Sigmoid colon (tissue), 7 donors: ENCODE measurements at places on chromosomes 6 and 20. TPM values are rescaled to one million over a fixed set of nuclear protein-coding genes. Genes with fewer than 3 reads are reported as not detected.

ADTRP gene
- 0.36 TPM for total RNA-seq

LAMA5 gene
- total RNA-seq: 110 TPM

DNA sequence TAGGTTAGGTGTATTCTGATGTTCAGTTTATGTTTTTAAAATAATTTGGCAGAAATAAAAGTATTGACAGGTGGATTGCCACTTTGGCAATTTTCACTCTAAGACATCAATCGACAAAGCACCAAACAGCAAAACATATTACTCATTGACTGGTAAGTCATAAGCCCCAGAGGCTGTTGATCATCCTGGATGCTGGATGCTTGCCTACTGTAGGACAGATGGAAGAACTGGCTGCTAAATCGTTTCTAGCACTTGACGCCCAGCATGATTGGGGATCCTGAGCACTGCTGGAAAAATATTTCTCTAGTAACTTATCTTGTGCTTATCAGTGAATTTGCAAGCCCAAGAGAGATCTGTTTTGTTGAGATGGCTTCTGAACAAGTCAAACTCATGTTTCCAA is 1001.9 kb upstream of the FLRT3 start:
- H3K4me3 ChIP-seq: no peak overlapping the region
- H3K4me1 ChIP-seq: peaks cover 8% of the 10 kb centered on the region
- no peak for DNase-seq
- H3K27ac ChIP-seq: no peak overlapping the region
- H3K36me3 ChIP-seq: no peaks in the 10 kb centered on the region
- H3K27me3 ChIP-seq: no peaks in the 10 kb centered on the region

DNA sequence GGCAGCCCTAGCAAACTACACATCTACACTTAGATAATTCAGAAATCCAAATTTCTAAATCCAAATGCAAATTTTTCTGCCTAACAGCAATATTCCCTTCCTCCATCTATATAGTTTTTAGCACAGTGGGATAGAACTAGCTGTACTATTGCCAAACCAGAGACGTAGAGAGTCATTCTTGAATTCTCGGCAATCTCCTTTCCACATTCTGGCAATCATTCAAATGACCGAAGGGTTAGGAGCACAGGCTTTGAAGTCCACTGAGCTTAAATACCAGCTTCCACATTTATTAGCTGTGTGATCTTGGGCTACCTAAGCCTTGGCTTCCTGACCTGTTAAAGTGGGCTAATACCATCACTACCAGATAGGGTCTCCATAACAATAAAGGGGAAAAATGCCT is 3.1 kb upstream of the RPS12 start:
- H3K36me3 ChIP-seq: peaks cover 3% of the 10 kb centered on the region
- no peak overlapping the region for H3K27ac ChIP-seq
- H3K27me3 ChIP-seq: no peaks in the 10 kb centered on the region
- peaks cover 15% of the 10 kb centered on the region for H3K4me1 ChIP-seq

DNA sequence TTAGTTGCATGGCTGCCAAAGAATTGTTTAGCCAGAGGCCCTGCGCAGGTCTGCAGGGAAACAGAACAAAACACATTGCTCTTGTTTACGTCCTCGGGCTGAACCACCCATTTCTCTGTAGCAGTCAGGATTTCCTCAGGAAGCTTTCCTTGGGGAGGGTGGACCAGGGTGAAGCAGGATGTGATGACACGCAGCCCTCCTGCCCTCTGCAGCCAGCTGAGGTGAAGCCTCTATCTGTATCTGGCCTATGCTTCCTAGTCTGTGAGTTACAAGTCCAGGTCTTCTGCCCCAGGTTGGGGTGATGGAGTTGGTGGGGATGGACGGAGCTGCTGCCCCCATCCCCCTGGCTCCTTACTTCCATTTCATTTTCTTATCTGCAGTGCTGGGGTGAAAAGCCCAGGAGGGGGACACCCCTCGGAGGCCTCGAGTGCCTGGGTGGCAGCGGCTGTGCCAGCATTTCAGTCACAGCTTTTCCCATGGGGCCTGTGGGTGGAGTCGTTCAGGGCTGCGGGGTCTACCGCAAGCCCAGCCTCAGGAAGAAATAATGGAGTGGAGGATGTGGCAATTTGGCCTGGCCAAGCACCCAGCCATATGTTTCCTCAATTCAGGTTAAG is 24.9 kb downstream of the SASH1 start:
- peak overlapping the region; percentile 36 for H3K27ac ChIP-seq
- DNase-seq: peak; percentile 76
- no peak overlapping the region for H3K4me3 ChIP-seq
- H3K36me3 ChIP-seq: no peaks in the 10 kb centered on the region
- H3K27me3 ChIP-seq: no peaks in the 10 kb centered on the region

DNA sequence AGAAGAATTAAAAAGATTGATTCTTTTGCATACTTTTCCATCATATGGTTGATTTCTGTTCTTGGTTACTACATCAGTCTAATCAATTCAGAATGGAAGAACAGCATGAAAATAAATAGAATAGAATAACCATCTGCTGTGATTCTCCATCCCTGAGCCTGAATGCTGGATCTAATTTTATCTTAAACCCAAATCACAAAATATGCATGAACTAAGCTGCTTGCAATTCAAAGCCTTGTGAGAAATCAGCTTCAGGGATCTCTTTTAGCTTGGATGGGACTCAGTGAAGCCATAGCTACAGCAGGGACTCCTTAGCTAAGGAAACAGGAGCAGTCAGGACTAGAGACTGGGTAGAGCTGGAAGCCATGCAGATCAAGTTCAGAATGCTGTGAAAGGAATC is 74.1 kb downstream of the TPBG start:
- no peak overlapping the region for H3K4me3 ChIP-seq
- H3K36me3 ChIP-seq: no peaks in the 10 kb centered on the region
- no peaks in the 10 kb centered on the region for H3K27me3 ChIP-seq
- DNase-seq: no peak

- H3K4me1 ChIP-seq: no peaks in the 10 kb centered on the region
- H3K27me3 ChIP-seq: peaks cover 36% of the 10 kb centered on the region
- H3K36me3 ChIP-seq: no peaks in the 10 kb centered on the region
- no peak for DNase-seq
- peak overlapping the region; percentile 11 for H3K27ac ChIP-seq
These were observed 924 bp downstream of the FAM162B start for GRCh38 chr6:116764629-116764960.

- H3K4me3 ChIP-seq: peak overlapping the region; percentile 56
- no peaks in the 10 kb centered on the region for H3K27me3 ChIP-seq
- peaks cover 7% of the 10 kb centered on the region for H3K4me1 ChIP-seq
- H3K27ac ChIP-seq: no peak overlapping the region
These were observed 988 bp downstream of the TIAM2 start for GRCh38 chr6:154996016-154996590.

ARFGEF3 gene
- 1.5 TPM for total RNA-seq

GRCh38 chr6:79713701-79714322 is 82.7 kb downstream of the SH3BGRL2 start:
- H3K27me3 ChIP-seq: peaks cover 6% of the 10 kb centered on the region
- H3K36me3 ChIP-seq: no peaks in the 10 kb centered on the region
- no peak overlapping the region for H3K4me3 ChIP-seq
- no peak overlapping the region for H3K27ac ChIP-seq

HLA-DQB2 gene
- not detected for total RNA-seq

GRCh38 chr6:4280707-4281106 is 145.3 kb upstream of the ECI2 start:
- DNase-seq: no peak
- H3K27me3 ChIP-seq: no peaks in the 10 kb centered on the region
- H3K36me3 ChIP-seq: no peaks in the 10 kb centered on the region
- no peak overlapping the region for H3K4me3 ChIP-seq
- H3K4me1 ChIP-seq: peaks cover 22% of the 10 kb centered on the region

C6orf163 gene
- 3.3 TPM for total RNA-seq

TULP1 gene
- total RNA-seq: not detected

DNAH8 gene
- total RNA-seq: not detected

FRS3 gene
- 4.6 TPM for total RNA-seq

PI3 gene
- not detected for total RNA-seq

GRCh38 chr20:45080867-45081624 is 19.9 kb downstream of the KCNS1 start:
- H3K36me3 ChIP-seq: peaks cover 5% of the 10 kb centered on the region
- H3K27ac ChIP-seq: no peak overlapping the region
- no peaks in the 10 kb centered on the region for H3K4me1 ChIP-seq
- H3K27me3 ChIP-seq: no peaks in the 10 kb centered on the region

DNA sequence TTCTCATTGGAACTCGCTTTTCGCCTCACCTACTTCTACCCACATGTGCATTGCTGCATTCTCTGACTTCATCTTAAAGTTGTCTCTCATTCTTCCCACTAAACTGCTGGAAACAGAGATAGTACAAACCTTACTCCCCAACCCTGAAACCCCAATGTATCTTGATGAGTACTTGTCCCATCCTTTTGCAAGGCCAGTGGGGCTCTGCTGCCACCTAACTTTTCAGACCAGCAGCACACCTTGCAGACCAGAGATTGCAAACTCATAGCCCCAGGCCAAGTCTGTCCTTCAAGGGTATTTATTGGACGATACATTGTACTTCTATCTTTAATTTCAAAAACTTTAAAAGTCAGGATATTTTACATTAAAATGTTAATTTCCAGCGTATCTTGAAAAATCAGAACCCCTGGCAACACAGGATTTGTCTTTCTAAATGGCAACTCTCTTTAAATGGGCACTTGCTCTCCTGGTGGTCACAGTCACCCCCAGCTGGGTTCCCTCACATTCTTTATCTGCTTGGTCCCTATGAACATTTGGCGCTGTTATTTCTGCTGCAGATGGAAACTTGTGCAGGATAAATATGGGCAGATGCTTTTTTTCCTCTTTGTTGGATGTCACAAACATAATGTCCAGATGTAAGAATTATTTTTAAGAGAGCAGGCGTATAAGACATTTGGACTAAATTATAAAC is 83.9 kb downstream of the SOD2 start:
- no peaks in the 10 kb centered on the region for H3K4me1 ChIP-seq
- no peaks in the 10 kb centered on the region for H3K27me3 ChIP-seq
- no peak for DNase-seq
- H3K36me3 ChIP-seq: no peaks in the 10 kb centered on the region
- no peak overlapping the region for H3K4me3 ChIP-seq
- H3K27ac ChIP-seq: no peak overlapping the region

DNA sequence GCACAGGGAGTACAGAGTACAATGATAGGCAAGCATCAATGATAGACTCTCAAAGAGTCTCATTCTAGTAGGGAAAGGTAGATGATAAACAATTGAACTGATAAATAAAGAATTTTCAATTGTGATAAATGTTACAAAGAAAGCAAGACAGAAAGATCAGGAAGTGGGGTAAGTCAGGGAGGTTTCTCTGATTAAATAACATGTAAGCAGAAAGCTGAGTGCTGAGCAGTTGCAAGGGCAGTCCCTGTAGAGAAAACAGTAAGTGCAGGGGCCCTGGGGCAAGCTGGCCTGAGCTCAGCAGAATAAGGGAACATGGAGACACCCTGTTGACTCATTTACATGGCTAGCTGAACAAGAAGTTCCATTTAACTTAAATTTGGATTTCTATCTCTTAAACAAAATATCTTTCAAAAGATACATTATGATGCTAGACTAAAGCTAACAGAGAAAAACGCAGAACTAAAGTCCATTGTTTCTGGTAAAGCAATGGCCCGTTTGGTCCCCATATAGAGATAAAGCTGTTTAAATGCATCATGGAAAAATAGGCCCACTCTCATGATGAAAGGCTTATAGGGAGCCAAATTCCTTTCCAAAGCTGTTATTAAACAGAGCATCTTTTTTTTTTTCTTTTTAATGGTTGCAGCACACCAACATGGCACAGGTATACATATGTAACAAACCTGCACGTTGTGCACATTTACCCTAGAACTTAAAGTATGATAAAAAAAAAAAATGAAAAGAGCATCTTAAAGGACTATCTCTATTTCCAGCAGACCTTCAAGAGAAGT is 5.3 kb upstream of the TNFAIP3 start:
- no peak for DNase-seq
- no peak overlapping the region for H3K4me3 ChIP-seq
- peak overlapping the region; percentile 74 for H3K27ac ChIP-seq
- H3K36me3 ChIP-seq: no peaks in the 10 kb centered on the region

HTR1B gene
- total RNA-seq: 0.68 TPM

DNA sequence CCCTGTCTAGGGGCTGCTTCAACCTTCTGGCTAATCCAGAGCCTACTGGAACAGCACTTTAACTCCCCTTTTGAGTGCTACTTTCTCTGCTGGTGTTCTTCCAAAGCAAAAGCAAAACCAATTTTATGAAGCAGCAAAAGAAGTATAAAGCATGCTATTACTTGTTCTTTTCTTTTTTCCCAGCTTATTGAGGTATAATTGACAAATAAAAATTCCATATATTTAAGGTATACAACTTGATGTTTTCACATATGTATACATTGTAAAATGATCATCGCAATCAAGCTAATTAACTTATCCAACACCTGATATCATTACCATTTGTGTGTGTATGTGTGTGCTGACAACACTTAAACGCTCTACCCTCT is 14.9 kb downstream of the ID4 start:
- H3K4me1 ChIP-seq: no peaks in the 10 kb centered on the region
- H3K27ac ChIP-seq: no peak overlapping the region
- H3K36me3 ChIP-seq: no peaks in the 10 kb centered on the region
- no peaks in the 10 kb centered on the region for H3K27me3 ChIP-seq

VEGFA gene
- total RNA-seq: 20.9 TPM

GRCh38 chr20:13814672-13815071 is 29.8 kb downstream of the NDUFAF5 start:
- no peaks in the 10 kb centered on the region for H3K27me3 ChIP-seq
- no peak for DNase-seq
- no peak overlapping the region for H3K27ac ChIP-seq
- H3K36me3 ChIP-seq: peaks cover 60% of the 10 kb centered on the region
- no peaks in the 10 kb centered on the region for H3K4me1 ChIP-seq

YIPF3 gene
- total RNA-seq: 58.4 TPM

GRCh38 chr6:100468016-100468622 is 3.4 kb upstream of the SIM1 start:
- DNase-seq: no peak
- no peaks in the 10 kb centered on the region for H3K36me3 ChIP-seq
- H3K27me3 ChIP-seq: peaks cover 61% of the 10 kb centered on the region
- H3K4me3 ChIP-seq: no peak overlapping the region
- H3K27ac ChIP-seq: no peak overlapping the region

GRCh38 chr6:84776392-84776791 is 12.0 kb upstream of the TBX18 start:
- H3K4me1 ChIP-seq: peaks cover 19% of the 10 kb centered on the region
- no peak overlapping the region for H3K4me3 ChIP-seq
- H3K36me3 ChIP-seq: no peaks in the 10 kb centered on the region
- no peak for DNase-seq

- H3K4me3 ChIP-seq: no peak overlapping the region
- H3K4me1 ChIP-seq: peaks cover 53% of the 10 kb centered on the region
- no peaks in the 10 kb centered on the region for H3K27me3 ChIP-seq
- peak; percentile 63 for DNase-seq
- H3K36me3 ChIP-seq: no peaks in the 10 kb centered on the region
- H3K27ac ChIP-seq: peak overlapping the region; percentile 73
These were observed 54.1 kb downstream of the CTCFL start for GRCh38 chr20:57470666-57471495.

DNA sequence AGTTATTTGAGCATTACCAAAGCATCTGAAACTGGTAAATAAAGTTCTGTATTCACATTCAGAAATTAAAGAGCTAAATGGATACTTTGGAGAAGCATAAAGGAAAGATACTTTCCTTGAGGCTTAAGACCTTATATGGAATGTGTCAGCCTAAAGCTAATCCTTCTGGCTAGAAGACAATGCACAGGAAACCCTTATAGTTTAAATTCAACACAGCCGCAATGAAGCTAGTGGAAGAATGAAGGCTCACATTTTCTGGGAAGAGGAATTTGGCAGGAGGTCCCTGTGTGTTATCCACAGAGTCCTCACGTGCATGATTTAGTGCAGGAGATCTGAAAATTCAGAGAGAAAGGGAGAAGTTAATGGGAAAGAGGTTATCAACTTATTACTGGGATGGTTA is 21.5 kb upstream of the CHD6 start:
- H3K27ac ChIP-seq: no peak overlapping the region
- H3K36me3 ChIP-seq: no peaks in the 10 kb centered on the region
- H3K4me3 ChIP-seq: no peak overlapping the region

GNMT gene
- total RNA-seq: not detected

ZNF831 gene
- 0.28 TPM for total RNA-seq
